ENCODE measurements at places on chromosomes 6 and 20. TPM values are rescaled to one million over a fixed set of nuclear protein-coding genes. Genes with fewer than 3 reads are reported as not detected.

PTCRA gene
- total RNA-seq: not detected

GRCh38 chr20:56842056-56842455 lies 212.9 kb downstream of the TFAP2C start:
- DNase-seq: no peak

SAPCD1 gene
- total RNA-seq: 0.94 TPM

GRCh38 chr6:3423439-3424184 lies 33.2 kb downstream of the SLC22A23 start:
- DNase-seq: no peak

DNA sequence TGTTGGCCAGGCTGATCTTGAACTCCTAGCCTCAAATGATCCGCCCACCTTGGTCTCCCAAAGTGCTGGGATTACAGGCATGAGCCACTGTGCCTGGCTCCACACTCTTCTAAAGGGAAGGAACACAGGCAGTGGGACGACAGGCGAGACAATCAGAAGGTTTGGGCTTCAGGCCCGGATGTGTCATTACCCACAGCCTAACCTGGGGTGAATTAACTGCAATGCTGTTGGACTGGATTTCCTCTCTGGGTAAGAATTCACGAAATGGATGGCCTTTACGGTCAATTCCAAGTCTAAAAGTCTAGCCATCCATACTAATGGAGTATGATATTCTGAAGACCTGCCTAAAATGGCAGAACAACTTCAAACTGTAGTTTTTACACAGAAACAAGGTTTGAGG lies 83.7 kb upstream of the CCDC28A start:
- no peak for DNase-seq

DNA sequence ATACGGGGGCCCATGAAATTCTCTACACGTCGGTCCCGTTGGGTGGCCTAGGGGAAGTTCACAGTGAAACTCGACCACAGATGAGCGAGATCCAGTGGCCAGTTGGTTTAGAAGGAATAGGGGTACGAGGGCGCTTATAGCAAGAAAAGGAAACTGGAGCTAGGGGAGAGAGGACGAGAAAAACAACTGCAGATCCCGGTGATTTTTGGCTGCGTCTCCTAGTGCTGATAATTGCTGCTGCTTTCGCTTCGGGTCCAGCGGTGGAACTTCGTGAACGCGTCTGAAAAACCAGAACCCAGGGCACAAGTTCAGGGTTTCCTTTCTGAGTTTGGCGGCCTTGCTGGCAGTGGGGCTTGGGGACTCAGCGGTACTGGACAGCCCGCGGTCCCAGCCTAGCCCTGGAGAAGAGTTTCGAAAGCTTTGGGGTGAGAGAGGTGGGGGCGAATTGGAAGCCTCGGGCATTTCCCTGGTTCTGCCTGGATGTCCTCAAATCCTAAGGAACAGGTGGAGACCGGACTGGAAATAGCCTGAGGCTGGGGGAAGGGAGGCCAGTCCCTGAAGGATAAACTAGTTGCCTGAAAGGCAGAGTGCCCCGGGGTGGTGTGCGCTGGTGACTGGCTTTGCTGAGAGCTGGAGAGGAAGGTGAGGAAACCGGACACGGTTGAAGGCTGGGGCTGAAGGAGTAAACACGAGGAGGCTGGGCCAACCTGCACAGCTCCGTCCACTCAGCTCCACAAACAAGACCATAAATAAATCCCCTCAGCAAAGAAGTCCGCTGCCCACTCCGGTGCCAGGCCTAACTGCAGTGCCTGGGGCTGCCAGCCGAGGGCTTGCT lies 793 bp downstream of the GMPR start:
- no peak for DNase-seq

GUCA1A gene
- total RNA-seq: not detected

SLC22A7 gene
- 0.37 TPM for total RNA-seq

TEAD3 gene
- 36.0 TPM for total RNA-seq

RBM24 gene
- total RNA-seq: 317 TPM

DNA sequence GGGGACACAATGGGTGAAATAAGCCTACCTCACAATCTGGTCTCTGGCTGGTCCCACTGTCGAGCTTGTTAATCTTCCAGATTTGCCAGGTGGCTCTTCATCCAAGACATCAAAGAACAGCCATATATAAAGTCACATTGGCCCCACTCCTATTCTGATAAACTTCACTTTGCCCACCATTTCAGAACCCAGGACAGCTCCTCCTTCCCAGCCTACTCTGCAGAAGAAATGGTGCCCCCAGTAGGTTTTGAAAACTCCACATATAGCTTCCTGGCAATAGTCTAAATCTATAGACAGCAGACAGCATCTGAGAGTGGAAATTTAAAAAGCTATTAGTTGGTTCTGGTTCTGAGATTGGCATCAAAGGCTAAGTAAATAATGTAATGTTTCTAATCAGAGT lies 143.1 kb upstream of the PCSK2 start:
- DNase-seq: no peak

TLDC2 gene
- total RNA-seq: not detected

FAM217A gene
- not detected for total RNA-seq

CFAP61 gene
- total RNA-seq: 64.7 TPM

DNA sequence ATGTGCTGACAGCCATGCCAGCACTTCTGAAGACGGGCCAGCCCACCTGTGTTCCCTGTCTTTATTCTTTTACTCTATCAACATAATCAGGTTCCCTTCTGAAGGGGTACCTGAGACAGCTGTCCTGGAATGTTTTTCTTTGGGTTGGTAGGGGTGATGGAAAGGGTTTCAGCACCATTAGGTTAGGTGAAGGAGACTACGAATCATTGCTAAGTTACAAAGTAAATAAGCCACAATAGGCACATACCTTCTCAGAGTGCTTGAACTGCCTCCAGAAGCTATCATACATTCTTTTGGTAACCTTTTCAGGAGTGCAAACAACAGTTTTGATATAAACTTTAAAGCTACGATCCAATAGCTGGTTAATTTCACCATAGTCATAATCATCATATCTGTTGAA lies 106.3 kb downstream of the SESN1 start:
- DNase-seq: no peak

DNA sequence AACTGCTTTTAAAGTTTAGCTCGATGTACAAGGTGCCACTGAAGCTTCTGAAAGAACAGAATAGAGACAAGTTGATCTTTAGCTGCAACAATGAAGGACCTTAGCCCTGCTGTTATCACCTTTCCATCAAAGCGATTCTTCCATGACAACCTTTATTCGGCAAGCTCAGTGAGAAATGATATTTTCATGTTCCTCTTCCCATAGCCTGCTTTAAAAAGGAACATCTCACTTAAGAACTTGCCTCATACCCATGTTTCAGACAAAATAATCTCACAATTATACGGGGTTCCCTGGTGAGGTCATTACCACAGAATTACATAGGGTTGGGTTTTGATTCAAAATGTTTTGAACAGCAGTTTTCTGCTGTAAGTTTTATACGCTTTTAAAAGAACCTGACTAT lies 264.2 kb downstream of the THBS2 start:
- DNase-seq: no peak

- DNase-seq: no peak
Observed at GRCh38 chr6:45253453-45253852, 74.7 kb upstream of the RUNX2 start.

RPRD1B gene
- total RNA-seq: 45.6 TPM

DNA sequence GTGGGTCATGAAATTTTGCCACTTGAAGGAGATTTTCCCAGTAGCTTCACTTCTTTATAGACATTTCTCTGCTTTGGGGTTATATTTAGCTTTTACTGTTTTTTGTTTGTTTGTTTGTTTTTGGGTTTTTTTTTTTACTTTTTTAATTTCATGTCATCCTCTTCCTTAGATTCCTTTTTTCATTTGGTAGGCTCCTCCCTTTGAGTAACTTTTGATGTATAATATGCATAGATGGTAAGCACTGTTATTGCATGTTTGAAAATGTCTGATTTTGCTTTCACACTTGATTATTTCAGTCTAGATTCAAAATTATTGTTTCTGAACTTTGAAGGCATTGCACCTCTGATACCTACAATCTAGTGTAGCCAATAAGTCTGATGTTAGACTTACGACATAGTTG lies 37.6 kb downstream of the PLEKHG1 start:
- no peak for DNase-seq

DNA sequence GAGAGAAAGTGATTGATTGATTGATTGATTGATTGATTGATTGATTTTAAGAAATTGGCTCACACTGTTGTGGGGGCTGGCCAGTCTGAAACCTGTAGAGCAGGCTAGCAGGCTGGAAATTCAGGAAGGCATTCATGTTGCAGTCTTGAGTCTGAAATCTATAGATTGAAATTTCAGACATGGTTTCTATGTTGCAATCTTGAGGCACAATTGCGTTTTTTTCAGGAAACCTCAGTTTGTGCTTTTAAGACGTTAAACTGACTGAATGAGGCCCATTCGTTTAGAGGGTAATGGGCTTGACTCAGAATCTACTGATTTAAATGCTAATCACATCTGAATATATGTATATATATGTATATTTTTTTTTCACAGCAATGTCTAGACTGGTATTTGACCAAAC lies 106.3 kb downstream of the STXBP5 start:
- DNase-seq: no peak

DNA sequence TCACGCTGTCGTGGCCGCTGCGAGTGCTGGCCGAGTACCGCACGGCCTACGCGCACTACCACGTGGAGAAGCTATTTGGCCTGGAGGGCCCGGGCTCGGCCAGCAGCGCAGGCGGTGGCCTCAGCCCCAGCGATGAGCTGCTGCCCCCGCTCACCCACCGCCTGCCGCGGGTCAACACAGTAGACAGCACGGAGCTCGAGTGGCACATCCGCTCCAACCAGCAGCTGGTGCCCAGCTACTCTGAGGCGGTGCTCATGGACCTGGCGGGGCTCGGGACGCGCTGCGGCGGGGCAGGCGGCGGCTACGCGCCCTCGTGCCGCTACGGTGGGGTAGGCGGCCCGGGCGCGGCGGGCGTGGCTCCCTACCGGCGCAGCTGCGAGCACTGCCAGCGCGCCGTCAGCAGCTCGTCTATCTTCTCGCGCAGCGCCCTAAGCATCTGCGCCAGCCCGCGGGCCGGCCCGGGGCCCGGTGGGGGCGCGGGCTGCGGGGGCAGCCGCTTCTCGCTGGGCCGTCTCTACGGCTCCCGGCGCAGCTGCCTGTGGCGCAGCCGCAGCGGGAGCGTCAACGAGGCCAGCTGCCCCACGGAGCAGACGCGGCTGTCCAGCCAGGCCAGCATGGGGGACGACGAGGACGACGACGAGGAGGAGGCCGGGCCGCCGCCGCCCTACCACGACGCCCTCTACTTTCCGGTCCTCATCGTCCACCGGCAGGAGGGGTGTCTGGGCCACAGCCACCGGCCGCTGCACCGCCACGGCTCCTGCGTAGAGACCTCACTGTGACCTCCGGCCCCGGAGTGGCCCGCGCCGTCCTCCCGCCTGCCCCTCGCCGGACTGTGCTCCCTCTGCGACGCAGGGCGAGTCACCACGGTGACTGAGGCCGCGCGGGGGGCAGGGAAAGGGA lies 5.7 kb downstream of the TMEM151B start:
- DNase-seq: no peak

DNA sequence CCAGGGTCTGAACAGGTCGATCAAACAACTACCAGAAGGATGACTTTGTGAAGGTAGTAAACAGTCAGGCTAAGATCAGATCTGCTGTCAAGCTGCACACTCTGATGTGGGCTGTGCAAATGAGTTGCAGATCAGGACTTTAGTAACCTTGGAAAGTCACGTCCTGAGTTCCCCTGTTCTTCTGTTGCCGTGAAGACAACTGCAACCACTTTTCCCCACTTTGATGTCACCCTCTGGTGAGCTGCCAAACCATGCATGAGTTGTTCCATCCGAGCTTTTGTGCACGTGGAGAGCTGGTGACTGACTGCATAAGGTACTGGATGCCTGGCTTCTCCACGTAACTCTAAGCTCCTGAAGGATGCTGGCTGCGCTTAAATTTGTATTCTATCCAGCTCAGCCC lies 111.0 kb downstream of the CD83 start:
- DNase-seq: no peak

DNA sequence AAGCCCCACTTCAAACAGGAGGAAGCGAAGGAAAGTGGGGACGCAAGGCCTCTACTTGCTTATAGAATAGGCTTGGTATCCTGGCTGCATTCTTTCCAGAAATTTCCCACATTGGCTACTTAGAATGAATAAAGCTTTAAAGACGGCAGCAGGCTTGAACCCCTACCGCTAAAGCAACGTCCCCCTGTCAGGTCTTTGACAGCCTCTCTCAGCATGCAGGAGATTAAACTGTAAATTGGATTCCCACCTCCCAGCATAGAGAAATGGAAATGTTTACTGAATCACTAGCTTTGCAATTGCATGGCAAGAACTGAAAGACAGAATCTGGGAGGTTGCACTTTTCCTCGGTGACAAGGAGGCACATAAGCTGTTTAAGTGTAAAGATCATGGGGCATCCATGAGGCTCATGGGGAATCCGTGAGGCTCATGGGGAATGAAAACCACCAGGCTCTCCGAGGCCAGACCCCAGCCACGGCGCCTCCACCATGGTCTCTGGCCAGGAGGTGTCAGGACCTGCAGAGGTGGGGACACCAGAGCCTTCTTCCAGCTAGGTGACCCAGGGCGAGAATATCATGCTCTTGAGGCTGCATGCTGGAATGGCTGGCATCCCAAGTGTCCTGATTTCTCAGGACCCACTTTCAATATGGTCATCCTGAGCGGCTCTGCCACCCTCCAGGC lies 10.3 kb downstream of the LEMD2 start:
- DNase-seq: no peak

DNA sequence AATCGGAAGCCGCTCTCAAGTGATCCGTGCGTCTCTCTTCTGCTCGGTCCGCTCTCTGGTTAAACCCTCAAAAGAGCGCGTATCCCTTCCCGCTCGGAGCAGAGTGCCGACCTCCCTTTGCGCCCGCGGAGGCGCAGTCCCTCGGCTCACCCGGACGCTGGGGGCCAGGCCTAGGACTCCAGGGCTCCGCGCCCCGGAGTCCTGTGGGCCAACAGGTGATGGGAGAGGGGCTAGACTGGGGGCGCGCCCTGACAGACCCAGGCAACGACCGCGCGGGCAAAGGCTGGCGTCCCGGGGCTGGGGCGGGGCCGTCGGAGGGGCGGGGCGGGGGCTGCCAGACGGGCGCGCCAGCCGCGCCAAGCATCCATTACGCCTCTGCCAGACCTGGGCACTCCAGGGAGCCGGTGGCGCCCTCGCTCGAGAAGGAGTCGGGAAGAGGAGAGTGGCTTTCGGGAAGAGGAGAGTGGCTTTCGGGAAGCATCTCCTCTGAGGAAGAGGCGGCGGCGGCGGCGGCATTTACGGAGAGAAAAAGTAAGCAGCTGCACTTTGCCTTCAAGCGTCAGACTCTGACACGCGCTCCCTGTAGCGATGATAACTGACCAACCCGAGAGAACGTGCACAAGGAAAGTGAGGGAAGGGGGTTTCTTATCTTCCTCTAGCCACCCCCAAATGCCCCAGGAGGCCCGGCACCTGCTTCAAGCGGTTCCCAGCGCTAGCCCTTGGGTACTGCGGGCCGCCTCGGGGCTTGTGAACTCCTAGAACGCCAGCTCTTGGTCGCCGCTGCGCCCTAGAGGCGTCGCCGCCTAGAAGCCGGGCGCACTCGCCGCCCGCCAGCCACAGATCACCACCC lies 2.6 kb downstream of the EPHA7 start:
- DNase-seq: peak; percentile 13

- no peak for DNase-seq
Observed at GRCh38 chr20:40589581-40589980, 99.5 kb downstream of the MAFB start.
